Brain (organoid and tissue), 16 donors: ENCODE measurements at places on chromosomes 4 and X.

GRCh38 chr4:140659943-140660700 is 91.4 kb upstream of the UCP1 start:
- no peak for DNase-seq

GRCh38 chr4:165199286-165199685 is 8.1 kb upstream of the KLHL2 start:
- DNase-seq: peak; percentile 29

- no peak for DNase-seq
Observed at GRCh38 chr4:47531241-47531953, 46.3 kb downstream of the ATP10D start.

DNA sequence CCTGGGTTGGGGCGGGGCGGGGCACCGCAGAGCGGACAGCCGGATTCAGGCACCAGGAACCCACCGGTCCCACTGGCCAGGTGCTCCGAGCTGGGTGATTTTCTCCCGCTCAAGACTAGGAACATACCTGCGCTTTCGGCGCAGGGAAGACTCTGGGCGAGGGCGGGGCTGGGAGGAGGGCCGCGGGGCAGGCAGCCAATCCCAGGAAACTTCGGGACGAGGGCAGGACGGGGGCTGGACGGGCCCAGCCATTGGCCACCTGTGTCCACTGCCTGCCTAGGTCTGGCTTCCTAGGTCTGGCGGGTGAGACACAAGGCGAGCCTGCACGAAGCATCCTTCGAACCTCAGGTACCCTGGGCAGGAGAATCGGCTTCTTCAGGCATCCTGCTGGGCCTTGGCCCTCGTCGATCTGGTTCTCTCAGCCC is 274 bp upstream of the ERVMER34-1 start:
- DNase-seq: peak; percentile 71

- DNase-seq: no peak
Observed at GRCh38 chr4:58413849-58414248, 1303.7 kb upstream of the IGFBP7 start.

DNA sequence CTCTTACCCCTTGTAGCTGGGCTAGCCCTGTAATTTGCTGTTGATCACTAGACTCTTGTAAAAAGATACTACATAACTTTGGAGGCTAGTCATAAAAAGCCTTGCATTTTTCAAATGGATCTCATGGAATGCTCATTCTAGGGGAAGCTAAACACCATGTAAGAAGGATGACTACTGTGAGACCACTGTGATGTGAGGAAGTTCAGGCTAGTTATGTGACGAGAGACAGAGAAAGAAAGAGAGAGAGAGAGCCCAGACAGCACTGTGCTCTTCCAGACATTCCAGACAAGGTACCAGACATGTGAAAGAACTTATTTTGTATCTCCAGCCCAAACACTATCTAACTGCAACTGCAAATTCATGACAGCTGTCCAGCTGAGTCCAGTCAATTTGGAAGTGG is 404.6 kb upstream of the PITX2 start:
- DNase-seq: no peak

GRCh38 chr4:188439641-188440311 is 300.5 kb downstream of the TRIML1 start:
- DNase-seq: peak; percentile 76

- DNase-seq: no peak
Observed at GRCh38 chrX:11609109-11609508, 56.6 kb downstream of the ARHGAP6 start.

DNA sequence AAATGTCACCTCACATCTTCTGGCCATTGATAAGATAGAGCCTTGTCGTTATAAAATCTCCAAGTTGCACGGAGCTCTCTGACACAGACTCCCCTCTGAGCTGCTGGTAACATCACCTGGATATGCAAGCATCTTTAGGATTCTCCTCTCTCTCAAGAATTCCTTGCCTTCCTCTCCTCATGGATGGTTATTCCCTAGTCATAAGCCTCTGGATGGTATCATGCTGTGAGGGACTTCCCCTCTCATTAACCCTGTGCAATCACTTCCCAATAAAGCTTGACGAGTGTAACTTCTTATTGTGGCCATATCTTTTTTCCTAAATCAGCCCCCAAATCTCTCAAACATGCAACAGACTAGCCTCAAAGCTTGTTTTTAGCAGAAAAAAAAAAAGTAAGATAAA is 1057.0 kb upstream of the SLIT2 start:
- DNase-seq: peak; percentile 21

DNA sequence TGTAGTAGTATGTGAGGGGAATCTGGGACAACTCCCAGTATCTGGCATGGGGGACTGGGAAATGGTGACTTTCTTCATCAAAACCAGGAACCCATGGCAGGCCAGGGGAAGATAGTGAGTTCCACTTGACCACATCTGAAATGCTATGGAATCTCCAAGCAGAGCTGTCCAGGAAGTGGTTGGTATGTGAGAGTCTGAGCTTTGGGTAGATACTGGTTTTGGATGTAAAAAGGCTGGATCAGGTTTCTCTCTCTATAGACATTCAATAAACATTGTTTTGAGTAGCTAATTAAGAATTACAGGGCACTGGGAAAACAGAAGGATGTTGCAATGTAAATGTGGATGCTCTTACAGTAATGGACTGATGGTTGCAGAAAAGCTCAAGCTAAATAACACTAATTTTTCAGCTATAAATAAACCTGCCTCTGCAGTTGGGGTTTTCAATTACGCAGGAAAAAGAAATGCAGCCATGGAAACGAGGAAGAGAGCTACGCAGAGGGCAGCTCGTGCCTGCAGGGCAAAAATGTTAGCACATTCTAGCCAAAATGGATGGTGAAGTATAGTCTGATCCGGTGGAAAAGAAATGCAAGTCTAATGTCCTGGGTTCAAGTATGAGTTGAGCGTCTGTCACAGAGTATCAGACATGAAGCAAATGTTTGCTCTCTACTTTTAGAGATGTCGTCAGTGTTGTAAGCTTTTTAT is 13.4 kb upstream of the CHRNA9 start:
- peak; percentile 47 for DNase-seq

DNA sequence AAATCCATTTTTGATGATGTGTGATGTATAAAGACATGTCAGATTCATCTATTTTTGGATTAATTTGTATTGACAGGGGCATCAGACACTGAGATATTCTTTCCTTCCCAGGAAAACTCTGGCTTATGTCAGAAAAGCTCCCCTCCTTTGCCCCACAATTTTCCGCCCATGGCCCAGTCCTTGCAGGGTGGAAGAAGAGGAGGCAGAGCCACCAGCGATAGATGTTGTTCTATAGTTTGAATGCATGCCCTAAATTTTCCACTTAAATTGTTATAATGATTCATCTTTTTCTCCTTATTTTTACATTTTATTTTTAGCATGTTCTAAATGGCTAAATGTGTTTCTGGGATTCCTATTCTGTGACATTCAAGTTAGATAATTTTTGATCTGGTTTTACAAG is 149.3 kb downstream of the ARAP2 start:
- no peak for DNase-seq

DNA sequence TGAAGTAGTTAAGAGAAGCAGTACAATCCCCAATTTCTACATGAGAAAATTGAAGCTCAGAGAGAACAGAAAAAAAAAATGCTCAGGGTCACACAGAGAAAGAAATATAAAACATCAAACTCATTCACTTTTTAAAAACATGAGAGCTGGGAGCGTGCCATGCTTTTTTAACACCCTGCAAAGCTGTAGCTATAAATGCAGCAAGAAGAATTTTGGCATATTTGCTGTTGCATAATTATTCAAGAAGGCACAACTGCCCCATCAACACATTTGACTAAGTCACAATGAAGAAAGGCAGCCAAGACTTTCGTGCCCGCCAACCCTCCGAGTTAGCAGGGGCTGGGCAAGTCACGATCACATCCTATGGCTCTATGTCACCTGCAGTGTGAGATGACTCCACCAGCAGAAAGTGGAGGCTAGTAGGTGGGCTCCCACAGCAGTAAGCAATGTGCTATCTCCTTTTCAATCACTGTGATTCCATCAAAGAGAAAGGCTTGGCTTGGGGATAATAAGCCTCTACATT is 214.8 kb downstream of the DHX15 start:
- peak; percentile 91 for DNase-seq
